ENCODE measurements at places on chromosomes 2 and 18.

DNA sequence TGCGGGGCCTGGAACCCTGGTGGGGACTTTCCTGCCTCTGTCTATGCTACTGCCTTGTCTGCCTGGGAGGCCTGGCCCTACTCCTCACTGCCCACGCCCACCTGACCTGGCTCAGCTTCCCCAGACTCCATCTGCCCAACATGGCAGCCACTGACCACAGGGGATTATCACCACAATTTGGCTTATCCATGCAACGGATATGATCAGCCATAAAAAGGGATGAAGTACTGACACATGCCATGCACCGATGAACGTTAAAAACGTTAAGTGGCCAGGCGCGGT lies 5.9 kb upstream of the KCNF1 start:
- DNase-seq: no peak

DNA sequence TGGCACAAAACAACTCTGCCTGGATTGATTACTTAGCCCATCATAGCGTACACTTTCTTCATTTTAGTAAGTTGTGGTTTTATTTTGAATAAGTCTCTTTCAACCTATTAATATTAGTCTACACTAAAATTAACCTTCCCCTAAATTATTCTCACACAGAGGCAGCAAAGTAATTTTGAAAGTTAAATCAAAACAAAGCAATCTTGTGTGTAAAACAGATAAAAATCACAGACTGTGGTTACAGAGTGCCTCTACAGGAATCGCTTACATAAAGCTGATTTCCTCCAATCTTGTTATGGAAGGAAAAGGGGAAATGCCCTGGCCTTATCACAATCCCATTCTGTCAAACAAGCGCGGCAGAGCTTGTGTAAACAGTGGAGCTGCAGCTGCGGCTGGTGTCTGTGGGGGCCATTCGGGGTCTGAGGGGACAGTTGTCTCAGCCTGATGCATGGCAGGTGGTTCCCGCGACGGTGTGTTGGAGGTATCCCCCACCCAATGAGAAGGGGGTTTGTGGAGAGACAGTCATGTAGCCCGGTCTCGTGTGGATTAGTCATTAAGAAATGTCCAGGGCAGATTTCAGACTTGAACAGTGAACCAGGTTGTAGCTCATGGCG lies 42.1 kb downstream of the BCL2L11 start:
- DNase-seq: no peak

DNA sequence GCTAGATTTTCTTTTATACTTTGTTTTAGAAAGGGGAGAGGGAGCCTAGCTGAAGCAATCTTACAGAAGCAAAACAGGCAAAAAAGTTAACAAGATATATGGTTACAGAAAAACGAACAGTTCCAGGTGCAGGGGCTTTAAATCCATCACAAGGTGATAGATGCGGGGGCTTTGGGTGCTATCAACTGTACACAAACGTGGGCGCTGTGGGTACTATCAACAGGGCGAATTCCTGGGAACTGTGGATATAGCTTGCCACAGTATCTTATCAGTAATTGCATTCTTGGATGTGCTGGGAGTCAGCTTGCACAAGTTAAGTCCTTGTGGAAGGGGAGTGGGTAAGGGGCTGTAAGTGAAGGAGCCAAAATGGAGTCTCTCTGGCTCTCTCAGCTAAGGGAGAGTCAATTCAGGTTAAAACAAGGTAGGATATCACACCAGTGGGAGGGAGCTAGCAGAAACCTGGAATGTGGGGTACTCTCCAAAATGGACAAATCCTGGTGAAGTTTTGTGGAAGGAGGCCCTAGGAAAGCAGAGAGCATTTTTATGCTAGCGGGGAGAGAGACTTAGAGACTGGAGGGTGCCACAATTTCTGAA lies 325.8 kb upstream of the SPHKAP start:
- no peak for DNase-seq

DNA sequence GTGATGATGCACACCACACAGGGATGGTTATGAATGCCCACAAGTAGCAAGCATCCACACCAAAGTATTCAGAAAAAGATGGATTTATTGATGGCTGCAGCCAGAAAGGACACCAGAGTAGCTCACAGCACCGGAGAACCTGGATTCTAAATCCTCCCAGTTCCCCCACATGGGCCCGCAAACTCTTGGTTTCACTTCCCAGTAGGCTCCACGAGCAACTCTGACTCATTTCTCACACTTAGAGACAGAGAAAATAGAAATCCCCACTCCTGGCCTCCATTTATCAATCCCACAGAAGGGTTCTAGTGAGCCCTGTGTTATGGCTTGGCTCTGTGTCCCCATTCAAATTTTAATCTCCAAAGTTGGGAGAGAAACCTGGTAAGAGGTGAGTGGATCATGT lies 426.7 kb upstream of the MYT1L start:
- no peak for DNase-seq

GRCh38 chr18:59009846-59010245 lies 129.8 kb upstream of the SEC11C start:
- DNase-seq: no peak

- no peak for DNase-seq
Measured at GRCh38 chr2:204031056-204031455, 94.5 kb downstream of the ICOS start.
